ENCODE measurements at places on chromosomes 12 and 14.

GRCh38 chr12:86712425-86712843, 456.2 kb upstream of the MGAT4C start:
- DNase-seq = peak; percentile 98

GRCh38 chr12:32964981-32965585, 68.5 kb upstream of the PKP2 start:
- DNase-seq = no peak

DNA sequence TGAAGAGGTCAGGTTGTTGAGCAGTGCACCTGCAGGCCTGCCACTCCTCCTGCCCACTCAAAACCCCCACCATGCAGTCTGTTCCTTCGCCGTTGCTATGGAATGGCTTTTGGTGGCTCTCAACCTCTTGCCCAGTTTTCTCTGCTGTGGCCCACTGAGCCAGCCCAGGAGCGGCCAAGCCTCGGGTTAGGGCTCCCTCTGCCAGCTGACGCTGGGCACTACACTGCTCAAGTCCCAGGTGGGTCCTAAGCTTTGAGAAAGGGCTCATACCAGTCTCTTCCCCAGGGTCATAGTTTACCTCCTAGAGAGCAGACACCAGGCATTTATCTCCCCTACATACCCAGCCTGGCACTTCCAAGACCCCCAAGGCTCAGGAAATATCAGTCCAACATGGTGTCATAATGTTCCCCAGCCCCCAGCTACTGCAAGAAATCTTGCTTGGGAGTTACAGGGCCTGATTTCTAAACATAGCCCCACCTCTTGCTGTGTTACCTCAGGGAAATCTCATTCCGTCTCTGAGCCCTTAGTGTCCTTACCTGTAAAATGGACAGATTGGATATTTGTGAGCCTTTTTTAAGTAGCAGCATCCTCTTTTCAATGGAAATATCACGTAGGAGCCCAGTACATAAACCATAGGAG, 59.4 kb downstream of the TSPAN11 start:
- DNase-seq = peak; percentile 40

DNA sequence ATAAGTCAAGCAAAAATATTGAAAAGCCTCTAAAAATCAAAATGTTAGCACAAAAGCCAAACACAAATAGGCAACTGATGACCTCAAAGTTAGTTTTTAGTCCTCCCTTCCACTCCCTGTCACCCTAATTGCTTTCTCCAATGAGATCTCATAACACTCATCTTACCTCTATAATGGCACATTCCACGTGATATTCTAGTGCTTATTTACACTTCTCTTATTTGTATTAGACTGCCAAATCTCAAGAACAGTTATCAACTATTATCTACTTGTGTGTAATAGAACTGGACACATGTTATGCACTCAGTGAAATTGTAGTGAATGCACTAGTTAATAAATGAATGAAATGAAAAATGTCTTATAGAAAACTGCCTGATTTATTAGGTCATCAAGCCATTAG, 55.5 kb upstream of the AVPR1A start:
- no peak for DNase-seq

DNA sequence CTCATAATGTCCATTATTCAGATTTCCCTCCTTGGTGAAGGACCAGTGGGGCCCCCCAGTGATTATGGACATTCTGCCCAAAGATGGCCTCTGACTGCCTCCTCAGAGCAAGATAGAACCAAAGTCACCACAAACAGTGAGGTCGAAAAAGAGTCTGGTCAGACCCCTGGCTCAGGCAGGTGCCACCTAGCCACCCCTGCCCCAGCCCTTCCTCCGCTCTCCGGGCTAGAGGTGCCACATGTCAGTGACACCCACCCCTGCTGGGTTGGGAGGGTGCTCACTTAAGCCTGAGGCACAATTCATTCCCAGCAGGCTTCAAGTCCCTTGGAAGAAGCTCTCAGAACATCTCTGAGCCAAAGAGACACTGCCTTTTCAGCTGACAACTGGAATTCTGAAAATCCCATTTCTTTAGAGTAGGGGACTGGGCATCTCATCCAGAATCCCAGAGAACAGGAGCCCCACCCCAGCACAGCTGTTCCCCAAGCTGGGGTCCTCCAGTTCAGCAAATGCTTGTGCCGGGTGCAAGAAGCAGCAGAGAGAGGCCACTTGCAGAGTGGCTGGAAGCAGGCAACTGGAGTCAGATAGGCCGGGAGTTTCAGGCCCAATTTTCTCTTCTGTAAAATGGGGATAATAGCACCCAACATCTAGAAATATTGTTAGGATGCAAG, 50.3 kb downstream of the ISCA2 start:
- DNase-seq = no peak

DNA sequence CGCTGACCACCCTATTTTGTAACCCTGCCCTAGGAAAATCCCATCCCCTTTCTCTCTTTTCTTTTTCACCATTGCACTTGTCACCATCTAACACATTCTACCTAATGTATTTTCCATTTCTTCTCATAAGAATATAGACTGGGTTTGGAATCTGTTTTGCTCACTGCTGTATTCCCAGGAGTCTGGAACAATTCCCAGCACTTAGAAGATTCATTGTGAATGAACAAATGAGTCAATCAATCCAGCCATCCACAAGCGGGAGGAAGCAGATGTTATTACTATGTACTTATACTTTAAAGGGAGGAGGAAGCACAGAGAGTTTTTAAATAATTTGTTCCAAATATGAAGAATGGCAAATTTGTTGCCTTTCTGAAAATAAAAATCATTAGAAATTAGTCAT, 142.1 kb downstream of the KIF21A start:
- no peak for DNase-seq

GRCh38 chr14:100135073-100135472, 24.4 kb downstream of the DEGS2 start:
- no peak for DNase-seq

DNA sequence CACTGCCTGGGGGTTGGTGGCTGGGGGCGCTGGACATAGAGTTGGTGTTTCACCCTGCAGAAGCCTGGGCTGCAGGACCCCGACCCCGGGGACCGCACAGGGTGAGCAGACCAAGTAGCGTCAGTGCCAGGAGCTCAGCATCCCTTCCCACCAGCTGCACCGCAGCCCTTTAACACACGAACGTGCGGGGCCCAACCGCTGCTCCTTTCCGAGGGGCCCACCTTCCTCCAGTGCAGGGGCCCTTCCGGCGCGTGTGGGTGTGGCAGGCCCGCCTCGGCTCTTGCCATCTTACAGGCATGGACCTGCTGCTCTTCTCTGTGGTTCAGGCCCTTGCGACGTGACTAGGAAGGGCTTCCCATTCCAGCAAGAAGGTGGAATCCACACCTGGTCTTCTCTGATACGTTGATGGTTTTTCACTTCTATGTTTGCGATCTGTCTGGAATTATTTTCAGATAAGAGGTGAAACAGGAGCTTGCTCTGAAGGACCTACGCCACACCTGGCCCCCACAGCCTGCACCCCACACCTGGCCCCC, 47.8 kb downstream of the LRCOL1 start:
- no peak for DNase-seq

DNA sequence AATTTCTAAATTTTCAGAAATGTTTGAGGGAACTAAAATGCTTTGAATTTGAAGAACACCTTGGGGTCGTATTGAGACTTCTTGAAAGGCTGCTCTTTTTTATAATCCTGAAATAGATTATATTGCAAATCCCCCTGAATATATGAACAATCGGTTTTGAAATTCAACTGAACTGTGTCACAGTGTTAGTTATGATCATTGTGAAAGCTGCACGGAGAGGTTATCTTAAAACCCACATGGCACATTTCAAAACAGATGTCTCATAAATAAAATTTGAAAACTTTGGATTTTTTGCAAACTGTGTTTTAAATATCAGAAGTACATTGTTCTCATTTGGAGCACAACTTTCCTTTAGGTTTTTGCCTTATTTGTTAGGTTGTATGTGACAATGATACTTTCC, 218.4 kb downstream of the TMEM117 start:
- DNase-seq = no peak

- DNase-seq = peak; percentile 40
Observed at GRCh38 chr12:110286623-110287022, 5.6 kb downstream of the ATP2A2 start.

All from EL (cell line).